ENCODE measurements at places on chromosomes 5 and 9.

GRCh38 chr9:136847088-136847825, 2.0 kb upstream of the PHPT1 start:
- H3K4me3 ChIP-seq, result peak overlapping the region; percentile 88
- H3K36me3 ChIP-seq, result no peaks in the 10 kb centered on the region
- no peak overlapping the region for H3K27ac ChIP-seq
- H3K27me3 ChIP-seq, result peaks cover 13% of the 10 kb centered on the region
- H3K4me1 ChIP-seq, result peaks cover 4% of the 10 kb centered on the region
- peak; percentile 92 for DNase-seq

GRCh38 chr9:121592265-121592664, 59.2 kb upstream of the DAB2IP start:
- DNase-seq, result no peak
- H3K27ac ChIP-seq, result no peak overlapping the region
- peaks cover 4% of the 10 kb centered on the region for H3K27me3 ChIP-seq
- peaks cover 3% of the 10 kb centered on the region for H3K4me1 ChIP-seq
- H3K4me3 ChIP-seq, result no peak overlapping the region

GRCh38 chr9:6833518-6834192, 75.9 kb downstream of the KDM4C start:
- DNase-seq, result no peak
- H3K36me3 ChIP-seq, result no peaks in the 10 kb centered on the region
- no peak overlapping the region for H3K4me3 ChIP-seq
- H3K4me1 ChIP-seq, result no peaks in the 10 kb centered on the region
- H3K27ac ChIP-seq, result no peak overlapping the region

DNA sequence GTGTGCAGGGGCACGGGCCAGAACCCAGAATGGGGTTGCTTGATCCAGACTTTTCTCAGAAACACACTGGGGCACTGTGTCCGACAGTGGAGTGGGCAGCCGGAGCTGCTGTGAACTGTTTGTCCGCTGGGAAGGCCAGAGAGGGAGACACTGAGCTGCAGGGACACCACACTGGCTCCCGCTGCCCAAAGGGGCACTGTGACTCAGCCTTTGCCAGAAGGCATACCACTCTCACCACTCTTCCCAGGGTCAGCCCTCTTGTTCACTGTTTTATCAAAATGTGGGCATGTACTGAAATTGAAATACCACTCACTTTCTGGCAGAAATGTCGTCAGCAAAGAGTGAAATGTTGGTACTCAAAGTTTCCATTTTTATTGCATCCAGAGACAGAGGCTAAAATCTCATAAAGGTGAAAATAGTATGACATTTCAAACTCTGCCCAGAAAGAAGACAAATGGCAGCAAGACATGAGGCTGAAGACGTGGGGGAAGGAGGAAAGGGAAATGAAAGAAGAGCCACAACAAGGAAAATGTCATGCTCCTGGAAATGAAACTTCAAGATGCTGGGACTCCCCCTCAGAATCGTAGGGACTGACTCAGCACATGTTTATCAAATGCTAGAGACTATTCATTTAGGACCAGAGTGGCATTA, 4.5 kb upstream of the IL7R start:
- H3K27me3 ChIP-seq, result no peaks in the 10 kb centered on the region
- H3K36me3 ChIP-seq, result no peaks in the 10 kb centered on the region

DNA sequence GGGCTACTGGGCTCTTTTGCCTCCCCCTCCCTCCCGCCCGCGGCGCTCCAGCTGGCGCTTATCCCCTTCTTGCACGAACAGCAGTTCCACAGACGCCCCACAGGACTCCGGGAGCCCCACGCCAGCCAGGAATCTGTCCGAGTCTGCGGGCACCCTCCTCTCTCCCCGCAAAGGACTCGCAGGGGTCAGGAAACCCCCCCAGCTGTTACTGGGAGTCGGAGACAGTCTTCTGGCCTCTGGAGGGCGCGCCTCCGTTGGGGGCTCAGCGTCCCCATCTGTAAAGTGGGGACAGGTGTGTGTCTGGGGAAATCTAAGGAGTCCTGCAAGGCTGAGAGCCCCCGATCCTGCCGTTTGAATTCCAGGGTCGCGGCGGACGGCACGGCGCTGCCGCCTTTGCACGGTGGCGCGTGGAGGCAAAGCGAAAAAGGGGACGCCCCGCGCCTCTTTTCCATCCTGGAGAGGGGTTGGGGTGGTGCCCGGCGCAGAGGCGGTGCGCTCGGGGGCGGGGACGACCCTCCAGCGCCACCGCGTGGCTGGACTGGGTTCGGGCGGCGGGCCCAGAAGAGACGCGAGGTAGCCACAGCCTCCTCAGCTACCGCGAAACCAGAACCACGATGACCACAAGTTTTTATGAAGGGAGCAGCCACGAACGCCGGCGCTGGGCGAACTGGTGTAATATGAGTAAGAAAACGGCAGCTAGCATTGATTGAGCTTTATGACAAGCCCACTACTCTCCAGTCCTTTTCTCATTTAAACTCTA, 2.8 kb upstream of the CCIN start:
- no peaks in the 10 kb centered on the region for H3K36me3 ChIP-seq
- DNase-seq, result peak; percentile 87
- H3K27me3 ChIP-seq, result no peaks in the 10 kb centered on the region
- peaks cover 27% of the 10 kb centered on the region for H3K4me1 ChIP-seq
